ENCODE measurements at places on chromosomes 12 and 14.

DNA sequence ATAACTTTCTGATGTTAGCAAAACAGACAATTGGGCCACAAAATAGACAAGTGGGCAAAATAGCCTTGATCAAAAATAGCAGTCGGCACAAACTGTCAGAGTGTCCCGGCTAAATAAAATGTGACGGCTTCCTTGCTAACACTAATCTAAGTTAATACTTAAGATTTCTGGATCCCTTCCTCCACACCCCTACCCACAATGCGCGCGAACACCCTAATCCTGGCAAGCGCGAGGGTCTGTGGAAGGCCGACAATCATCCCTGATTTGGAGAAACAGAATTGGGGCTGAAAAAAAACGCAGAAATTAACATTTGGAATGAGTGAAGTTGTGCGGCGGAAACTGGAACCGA, 489 bp downstream of the CEP290 start:
- no peak for DNase-seq

GRCh38 chr12:2456122-2456812, 338.5 kb upstream of the FKBP4 start:
- DNase-seq: no peak

GRCh38 chr14:42110167-42110566, 503.5 kb downstream of the LRFN5 start:
- DNase-seq: no peak

DNA sequence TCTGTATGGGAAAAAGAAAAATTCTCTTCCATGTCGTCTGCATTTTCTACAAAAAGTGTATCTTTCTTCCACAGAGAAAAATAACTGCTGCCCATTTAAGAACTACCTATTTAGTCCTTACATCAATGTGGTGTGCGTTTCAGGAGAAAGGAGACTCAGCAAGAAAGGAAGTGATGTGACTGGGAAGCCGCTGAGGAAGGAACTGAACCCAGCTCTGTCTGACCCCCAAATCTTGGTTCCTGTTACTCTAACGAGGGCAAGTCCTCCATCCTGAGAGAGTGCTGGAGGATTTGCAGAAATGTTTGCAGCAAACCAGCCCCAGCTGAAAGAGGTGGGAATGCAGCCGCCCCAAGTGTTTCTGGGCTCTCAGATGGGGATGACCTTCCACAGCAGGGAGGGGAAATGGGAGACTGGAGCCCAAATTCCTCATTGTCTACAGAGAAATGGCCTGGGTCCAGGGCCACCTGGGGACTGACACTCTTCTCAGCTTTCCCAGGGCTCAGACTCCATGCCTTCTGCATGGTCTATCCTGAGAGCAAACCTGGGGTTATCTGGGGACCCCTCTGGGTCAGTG, 6.7 kb upstream of the MLEC start:
- DNase-seq: no peak

DNA sequence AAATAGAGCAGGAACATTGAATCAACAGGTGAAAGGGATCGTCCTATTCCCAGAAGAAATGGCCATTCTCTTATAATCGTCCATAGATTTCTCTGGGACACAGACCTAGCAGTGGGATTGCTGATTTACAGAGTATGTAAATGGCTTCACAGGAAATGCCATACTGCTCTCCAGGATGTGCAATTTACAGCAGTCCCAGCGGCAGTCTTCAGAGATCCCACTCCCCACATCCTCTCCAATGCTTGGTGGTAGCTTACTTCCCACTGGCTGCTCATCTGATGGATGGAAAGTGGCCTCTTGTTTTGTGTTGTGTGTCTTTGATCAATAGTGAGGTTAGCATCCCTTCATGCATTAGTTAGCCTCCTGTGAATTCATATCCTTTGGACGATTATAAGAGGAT, 58.1 kb upstream of the PRMT8 start:
- DNase-seq: no peak

GRCh38 chr12:26106347-26106746, 18.5 kb downstream of the BHLHE41 start:
- no peak for DNase-seq

GRCh38 chr14:53509276-53510244, 356.4 kb upstream of the DDHD1 start:
- DNase-seq: no peak

- DNase-seq: no peak
Observed at GRCh38 chr12:58750484-58750883, 169.8 kb downstream of the LRIG3 start.

- DNase-seq: no peak
Observed at GRCh38 chr14:103520657-103521437, 1.8 kb downstream of the CKB start.

DNA sequence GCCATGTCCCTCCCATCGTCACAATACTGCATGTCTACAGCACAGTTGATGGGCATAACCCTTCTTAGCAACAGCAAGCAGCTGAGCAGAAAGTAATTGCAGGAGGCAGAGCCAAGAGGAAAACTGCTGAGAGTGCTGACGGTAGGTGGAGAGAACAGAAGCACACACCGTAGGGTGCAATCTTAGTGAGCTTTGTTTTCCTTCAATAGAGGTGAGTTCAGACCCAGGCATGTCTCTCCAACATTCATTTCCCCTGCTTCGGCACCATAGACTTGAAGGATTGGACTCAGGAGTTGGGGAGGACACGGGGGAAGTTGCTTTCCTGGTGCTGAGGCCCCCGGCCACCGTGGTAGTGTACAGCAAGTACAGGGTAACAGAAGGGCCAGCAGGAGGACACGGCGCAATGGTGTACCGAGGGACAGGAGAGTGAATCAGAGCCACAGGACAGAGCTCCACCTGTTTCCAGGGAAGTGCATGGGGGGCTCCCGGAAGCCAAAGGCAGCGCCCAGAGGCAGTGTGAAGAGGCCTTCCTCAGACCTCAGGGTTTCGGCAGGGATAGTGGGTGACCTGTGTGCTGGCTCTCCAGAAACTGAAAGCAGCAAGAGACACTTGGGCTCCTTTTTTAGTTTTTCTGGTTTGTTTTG, 36.3 kb upstream of the SINHCAF start:
- DNase-seq: no peak

GRCh38 chr12:42053456-42053855, 91.2 kb downstream of the GXYLT1 start:
- DNase-seq: no peak

DNA sequence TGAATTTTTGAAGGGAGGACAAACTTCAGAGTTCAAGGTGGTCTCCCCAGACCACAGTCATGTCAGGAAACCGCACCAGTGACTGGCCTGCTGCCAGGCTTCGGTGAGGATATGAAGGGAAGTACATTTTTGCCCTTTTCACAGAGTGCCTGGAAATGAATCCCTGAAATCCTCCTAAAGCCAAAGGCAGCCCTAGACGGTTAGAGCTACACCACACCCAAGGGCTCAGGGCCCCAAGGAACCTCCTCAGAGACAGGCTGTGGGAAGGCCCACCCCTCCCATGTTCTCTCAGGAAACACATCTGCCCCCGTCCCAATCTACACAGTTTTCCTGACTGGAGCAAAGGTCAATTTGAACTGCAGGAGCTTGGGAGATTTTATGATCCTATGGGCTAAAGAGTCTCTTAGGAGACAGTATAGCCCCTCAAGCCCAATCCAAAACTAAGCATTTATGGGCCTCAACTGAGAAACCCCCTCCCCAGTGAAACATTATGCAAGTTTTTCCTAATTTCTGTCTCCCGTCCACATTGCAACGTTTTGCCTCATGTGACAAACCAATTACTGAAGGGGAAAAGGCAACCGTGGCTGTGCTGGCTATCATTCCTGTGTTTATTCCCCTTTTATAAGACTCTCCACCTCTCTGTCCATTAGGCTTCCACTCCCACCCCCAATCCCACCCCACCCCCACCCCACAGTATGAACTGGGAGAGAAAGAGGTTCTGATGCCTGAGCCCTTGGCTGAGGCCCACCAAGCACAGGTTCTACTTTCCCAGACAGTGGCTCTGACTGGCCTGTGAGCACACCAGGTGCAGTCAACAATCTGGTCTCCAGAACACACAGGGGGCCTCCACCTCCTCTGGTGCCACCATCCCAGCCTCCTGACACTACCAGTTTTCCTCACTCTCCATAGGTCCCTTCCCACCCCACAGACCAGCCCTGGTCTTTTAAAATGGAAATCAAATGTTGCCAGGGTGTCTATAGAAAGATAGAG, 9.6 kb upstream of the RNASE1 start:
- no peak for DNase-seq

DNA sequence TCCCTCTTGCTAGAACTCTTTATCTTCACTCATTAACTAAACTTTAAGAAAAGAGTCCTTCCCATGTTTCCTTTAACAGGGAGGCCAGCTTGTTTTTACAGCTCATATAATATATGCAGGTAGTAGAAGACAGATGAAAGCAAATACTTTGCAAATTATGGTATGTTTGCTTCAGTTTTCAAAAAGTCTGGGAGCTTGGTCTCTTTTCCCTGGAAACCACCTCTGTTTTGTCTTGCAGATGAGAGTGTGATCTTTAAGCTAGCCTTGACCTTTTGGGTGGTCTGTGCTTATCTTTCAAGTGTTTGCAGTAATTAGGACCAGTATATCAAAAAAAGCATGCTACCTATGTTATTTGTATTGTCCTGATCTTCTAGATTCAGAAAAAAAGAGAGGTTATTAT, 62.7 kb downstream of the ERC1 start:
- DNase-seq: no peak

- no peak for DNase-seq
Observed at GRCh38 chr12:2082321-2082720, 29.5 kb downstream of the CACNA1C start.

GRCh38 chr14:68576496-68577244, 216.2 kb downstream of the ZFP36L1 start:
- DNase-seq: no peak
